ENCODE measurements at places on chromosomes 3 and 15. TPM values are rescaled to one million over a fixed set of nuclear protein-coding genes. Genes with fewer than 3 reads are reported as not detected.

Gene H1-8
- not detected for total RNA-seq

GRCh38 chr3:157087780-157088600 lies 72.0 kb downstream of the CCNL1 start:
- DNase-seq = peak; percentile 63

DNA sequence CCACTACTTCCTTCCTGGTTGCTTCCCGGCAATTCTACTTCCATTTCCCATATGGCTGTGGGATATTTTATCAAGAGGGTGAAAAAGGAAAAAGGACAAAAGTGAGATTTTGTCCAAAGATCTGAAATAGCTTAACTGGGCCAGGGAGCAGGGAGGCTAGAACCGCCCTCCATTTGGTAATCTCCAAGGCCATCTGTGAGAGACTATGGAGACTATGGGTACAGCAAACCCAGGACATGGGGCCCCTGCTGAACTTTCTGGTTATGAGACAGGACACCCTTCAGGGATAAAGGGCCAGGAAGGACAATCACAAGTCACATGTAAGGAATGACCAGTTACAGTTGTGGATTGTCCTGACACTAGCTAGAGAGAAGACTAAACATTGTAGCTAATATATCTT lies 24.3 kb downstream of the ZSCAN2 start:
- DNase-seq = no peak

DNA sequence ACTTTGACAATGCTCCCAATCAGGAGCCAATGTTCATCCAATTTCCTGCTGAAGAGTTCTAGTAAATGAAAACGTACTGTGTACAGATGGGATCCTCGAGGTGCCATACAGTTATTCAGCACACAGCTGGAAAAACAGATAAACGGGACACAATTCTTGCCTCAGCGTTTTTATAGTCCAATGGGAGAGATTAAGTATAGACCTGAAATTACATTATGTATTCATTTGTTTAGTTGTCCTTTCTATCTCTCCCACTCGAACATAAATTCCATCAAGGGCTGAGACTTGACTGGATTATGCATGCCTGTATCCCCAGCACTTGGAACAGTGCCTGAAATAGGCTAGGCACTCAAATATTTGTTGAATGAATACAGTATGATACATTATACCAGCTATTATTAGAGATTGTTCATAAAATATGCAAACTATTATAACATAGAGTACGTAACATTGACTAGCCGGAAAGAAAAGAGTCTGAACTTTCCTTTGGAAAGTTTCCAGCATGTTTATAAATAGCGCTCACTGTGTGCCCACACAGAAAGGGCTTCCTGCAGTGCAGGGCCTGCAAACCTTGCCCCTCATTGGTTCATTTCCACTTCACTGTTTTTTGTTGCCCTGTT lies 27.4 kb upstream of the SNTN start:
- peak; percentile 57 for DNase-seq

- no peak for DNase-seq
Observed at GRCh38 chr15:35211240-35211902, 126.3 kb upstream of the NANOGP8 start.

Gene AGTR1
- 2.2 TPM for total RNA-seq

Data from tongue (tissue), 3 donors.